ENCODE measurements at places on chromosomes 12 and 14. TPM values are rescaled to one million over a fixed set of nuclear protein-coding genes. Genes with fewer than 3 reads are reported as not detected.

INHBC gene
- not detected for total RNA-seq

DNA sequence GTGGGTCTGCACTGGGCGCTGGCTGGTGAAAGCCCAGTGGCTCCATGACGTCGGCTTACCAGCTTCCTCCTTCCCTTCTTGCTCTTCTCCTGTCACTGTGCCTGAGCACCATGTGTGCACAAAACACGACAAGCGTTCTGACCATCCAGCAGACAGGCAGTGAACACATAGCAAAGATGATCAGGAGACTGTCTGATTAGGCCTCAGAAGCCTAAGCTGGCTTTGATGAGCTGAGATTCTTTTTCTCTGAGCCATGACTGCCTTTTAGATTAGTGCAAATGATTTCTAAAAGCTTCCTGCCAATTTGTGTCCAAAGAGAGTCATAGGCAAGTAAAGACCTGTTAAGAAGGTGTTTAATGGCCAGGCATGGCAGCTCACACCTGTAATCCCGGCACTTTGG, 83.1 kb downstream of the AACS start:
- no peak overlapping the region for H3K27ac ChIP-seq
- H3K36me3 ChIP-seq = no peaks in the 10 kb centered on the region
- H3K27me3 ChIP-seq = no peaks in the 10 kb centered on the region
- DNase-seq = no peak
- no peaks in the 10 kb centered on the region for H3K4me1 ChIP-seq

- H3K27ac ChIP-seq = no peak overlapping the region
- no peaks in the 10 kb centered on the region for H3K36me3 ChIP-seq
- no peak for DNase-seq
- H3K4me1 ChIP-seq = peaks cover 19% of the 10 kb centered on the region
- H3K27me3 ChIP-seq = no peaks in the 10 kb centered on the region
Measured at GRCh38 chr12:124737772-124738635, 125.7 kb downstream of the SCARB1 start.

DNA sequence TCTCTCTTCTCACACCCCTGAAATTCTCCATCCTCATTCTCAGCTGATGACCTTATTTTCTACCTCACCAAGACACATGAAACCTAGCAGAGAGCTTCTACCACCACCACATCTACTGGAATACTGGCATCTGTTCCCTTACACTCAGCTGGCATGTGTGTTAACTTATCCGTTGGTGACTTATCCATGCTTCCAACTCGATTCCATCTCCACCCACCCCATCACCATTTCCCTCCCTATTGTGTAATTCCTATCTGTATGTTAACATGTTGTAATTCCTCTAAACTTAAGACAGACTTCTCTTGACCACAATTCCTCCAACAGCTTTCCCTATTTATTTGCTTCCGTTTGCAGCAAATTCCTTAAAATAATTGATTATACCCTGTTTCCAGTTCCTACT, 15.4 kb downstream of the C1S start:
- H3K4me3 ChIP-seq = no peak overlapping the region
- no peak overlapping the region for H3K27ac ChIP-seq
- no peaks in the 10 kb centered on the region for H3K4me1 ChIP-seq
- no peaks in the 10 kb centered on the region for H3K27me3 ChIP-seq

GRCh38 chr12:59597385-59597781, 1.6 kb downstream of the SLC16A7 start:
- no peaks in the 10 kb centered on the region for H3K36me3 ChIP-seq
- peaks cover 8% of the 10 kb centered on the region for H3K4me1 ChIP-seq
- no peaks in the 10 kb centered on the region for H3K27me3 ChIP-seq

All from psoas muscle (tissue), 8 donors.